ENCODE measurements at places on chromosomes 3 and 15.

DNA sequence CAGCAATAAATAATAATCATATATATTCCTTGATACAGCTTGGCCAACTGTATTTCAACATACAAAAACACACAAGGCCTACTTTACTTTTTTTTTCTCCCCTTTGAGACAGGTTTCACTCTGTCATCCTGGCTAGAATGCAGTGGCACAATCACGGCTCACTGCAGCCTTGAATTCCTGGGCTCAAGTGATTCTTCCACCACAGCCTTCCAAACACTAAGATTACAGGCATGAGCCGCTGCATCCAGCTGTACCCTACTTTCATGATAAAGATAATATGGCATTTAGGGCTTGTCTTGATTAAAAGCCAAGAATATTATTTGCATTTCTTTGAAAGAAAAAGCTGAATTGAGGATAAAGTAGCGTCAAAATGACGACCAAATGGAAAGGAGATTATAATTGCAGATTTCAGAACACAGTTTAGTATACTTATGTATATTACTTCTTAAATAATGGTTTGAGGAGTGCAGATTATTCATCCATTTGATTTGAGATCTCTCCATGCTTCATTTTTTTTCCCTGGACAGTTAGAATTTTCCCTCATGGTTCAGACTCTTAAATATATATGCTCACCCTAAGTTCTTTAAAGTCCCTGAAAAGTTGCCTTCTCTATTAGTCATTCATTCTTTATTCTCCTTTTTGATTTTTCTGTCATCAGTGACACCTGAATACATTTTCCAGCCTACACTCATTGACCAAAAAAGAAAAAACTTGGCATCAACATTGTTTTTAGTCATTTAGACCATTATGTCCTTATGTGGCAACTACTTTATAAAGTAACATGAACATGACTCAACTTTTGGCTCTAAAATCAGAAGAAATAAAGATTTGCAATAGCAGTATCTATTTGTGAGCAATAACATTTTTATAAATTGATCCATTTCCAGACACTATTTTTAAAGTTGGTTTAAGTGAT lies 48.5 kb upstream of the MLF1 start:
- DNase-seq: no peak

- no peak for DNase-seq
Measured at GRCh38 chr3:168080022-168080421, 15.7 kb downstream of the GOLIM4 start.

- no peak for DNase-seq
Measured at GRCh38 chr3:126938520-126939337, 44.2 kb upstream of the PLXNA1 start.

- DNase-seq: no peak
Measured at GRCh38 chr3:3632449-3632848, 166.8 kb upstream of the LRRN1 start.

GRCh38 chr15:69161079-69161877 lies 843 bp downstream of the GLCE start:
- DNase-seq: no peak

DNA sequence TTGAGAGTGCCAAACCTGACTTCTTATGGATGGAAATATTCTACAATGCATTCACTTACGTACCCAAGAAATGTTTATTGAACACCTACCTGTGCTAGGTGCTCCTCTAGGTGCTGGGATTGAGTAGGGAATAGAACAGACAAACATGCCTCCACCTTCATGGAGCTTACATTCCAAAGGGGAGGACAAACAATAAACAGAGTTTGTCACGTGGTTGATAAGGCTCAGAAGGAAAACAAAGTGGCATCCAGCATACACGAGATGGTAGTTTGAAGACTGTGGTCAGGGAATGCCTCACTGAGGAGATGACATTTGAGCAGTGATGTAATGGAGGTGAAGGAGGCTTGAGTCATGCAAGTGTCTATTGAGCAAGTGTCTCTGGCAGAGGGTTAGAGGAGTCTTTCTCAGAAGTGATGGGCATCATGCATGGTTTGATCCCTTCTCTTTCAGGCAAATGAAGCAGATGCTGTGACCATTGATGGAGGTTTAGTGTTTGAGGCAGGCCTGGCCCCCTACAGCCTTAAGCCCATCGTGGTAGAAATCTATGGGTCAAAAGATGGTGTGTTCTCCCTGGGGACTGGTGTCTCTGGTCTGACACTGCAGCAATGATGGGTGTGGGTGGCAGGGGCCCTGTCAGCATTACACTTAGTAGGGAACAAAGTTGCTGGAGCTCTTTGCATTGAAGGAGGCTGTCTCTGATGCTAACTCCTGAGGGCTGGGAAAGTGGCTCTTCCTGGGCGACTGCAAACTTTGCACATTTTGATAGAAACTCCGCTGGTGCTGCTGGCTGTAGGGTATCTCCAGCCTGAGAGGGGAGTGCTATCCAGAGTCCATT lies 29.7 kb upstream of the TOPBP1 start:
- DNase-seq: no peak

- DNase-seq: no peak
Measured at GRCh38 chr15:74170875-74171578, 2.5 kb upstream of the ISLR start.

- DNase-seq: no peak
Measured at GRCh38 chr3:191290311-191291025, 38.7 kb upstream of the CCDC50 start.

DNA sequence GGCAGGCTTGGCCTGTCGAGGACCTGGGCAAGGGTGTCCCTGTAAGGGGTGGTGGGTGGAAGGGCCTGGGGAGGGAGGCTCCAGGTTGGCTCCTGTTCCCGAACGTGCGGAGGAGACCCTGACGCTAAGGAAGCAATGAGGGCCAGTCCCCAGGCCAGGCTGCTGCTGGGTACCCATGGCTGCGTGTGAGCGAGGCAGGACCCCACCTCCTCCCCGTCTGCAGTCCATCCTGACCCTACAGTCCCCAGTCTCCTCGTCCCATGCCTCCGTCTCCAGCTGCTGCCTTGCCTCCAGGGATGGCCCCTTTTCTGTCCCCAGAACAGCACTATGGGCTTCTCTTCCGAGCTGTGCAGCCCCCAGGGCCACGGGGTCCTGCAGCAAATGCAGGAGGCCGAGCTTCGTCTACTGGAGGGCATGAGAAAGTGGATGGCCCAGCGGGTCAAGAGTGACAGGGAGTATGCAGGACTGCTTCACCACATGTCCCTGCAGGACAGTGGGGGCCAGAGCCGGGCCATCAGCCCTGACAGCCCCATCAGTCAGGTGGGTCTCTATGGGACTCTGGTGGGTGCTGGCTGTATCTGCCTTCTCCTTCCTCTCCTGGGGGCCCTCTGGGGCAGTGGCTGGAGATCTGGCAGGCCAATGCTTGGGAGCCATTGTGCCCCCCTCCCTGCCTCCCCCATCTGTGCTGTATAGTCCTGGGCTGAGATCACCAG lies 571 bp downstream of the FES start:
- no peak for DNase-seq

DNA sequence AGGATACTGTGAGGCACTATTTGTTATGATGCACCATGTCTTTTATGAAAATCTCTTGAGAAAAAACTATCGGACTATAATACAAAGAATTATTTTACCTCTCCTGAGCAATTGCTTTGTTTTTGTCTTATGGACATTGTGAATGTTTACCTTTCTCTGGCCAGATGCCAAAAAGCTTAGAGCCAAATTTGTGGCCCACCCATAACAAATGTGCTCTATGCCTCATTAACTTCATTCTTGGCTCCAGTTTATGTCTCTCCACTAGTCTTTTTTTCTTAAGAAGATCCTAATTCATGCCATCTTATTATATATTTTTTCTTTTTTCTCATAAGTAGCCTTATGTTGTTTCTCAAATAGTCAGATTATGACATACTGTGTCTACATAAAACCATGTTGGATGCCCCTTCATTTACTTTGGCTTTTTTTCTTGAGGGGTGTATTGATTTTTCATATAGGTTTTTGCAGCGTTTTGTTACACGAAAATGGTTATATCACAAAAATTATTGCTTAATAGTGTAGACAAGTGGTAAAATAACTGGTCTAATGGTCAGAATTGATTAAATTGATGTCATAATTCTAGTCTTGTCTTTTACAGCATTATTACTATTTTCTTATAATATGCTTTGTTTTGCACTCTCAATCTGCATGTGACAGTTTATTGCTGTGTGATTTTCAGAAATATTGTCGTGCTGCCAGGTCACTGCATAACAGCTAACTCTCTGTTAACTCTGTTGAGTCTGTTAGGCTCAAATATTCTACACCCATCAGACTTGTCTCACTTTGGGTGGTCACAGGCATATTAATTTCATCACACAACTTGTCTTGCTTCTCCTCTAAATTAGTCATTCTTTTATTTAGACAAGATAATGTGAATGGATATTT lies 18.2 kb downstream of the SENP8 start:
- no peak for DNase-seq
